Spinal cord (tissue), 10 donors: ENCODE measurements at places on chromosomes 11 and 22.

GRCh38 chr11:86553265-86553664 is 119.2 kb downstream of the ME3 start:
- DNase-seq: no peak

GRCh38 chr11:113827477-113827876 is 47.9 kb downstream of the CLDN25 start:
- no peak for DNase-seq

- DNase-seq: no peak
Observed at GRCh38 chr22:45964372-45964771, 12.6 kb downstream of the WNT7B start.

GRCh38 chr11:2814751-2815150 is 70.8 kb downstream of the CDKN1C start:
- no peak for DNase-seq

GRCh38 chr11:64608046-64608445 is 17.0 kb downstream of the SLC22A12 start:
- no peak for DNase-seq

- DNase-seq: no peak
Observed at GRCh38 chr11:69161117-69161407, 5.3 kb downstream of the SMIM38 start.

DNA sequence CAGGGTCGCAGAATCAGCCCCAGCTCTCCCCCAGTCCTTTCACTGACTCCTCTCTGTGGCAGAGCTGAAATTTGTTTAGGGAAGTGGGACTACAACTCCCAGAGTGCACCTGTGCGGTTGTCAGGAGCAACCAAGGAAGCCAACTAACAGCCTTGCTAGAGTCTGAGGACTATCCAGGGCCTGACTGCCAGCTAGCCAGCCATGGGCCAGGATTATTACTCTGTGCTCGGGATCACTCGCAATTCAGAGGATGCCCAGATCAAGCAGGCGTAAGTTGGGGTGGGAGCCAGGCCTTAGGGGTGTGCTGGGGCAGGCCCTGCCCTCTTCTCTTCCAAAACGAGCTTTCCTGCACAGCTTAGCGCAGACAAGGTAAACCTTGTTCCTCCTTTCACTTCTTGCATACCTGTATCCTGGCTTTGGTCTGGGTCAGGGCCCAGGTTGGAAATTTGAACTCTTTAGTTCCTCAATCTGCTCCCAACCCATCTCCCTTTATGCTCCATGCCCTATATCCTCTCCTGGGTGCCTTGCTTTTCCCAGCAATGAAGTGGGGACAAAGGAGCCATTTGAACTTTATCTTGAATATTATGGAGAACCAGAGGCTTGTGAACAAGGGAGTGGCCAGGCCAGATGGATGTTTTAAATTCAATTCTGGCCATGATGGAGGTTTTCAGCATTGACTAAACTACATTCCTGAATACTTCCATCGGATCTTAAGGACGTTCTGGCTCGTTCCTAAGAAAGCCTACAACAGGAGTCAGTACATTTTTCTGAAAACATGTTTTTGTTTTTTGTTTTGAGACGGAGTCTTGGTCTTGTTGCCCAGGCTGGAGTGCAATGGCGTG is at the start of gene DNAJB13:
DNAJB13 (plus strand) TSS at position 158 of the 842 bp plus-strand sequence; CDS start at position 202, 44 bp downstream.
- peak; percentile 83 for DNase-seq

DNA sequence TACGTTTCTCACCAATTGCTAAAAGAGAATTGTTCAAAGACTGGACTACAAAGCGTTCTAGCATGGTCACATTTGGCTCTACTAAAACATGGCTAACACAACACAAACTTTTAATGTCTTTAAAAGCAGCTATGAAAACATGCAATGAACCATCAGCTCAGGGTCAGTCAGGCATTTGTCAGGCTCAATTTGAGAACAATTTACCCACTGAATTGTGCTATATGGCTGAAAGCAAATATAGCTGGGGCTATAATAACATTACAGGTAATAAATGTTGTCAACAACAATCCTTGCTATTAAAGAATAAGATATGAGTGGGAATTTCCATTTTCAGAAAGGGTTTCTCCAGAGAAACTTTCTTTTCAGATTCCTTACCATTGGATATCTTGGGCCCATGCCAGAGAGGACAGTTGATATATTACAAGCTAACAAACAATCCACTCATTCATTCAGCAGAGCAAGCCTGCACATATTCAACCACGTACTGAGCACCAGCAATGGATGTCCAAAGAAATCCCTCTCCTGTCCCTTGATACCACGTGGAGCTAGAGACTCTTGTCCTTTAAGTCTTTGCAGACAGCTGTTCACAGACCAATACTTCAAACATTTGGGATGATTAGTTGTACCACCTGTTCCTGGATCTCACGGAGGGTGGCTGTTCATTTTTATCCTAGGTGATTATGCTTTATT is 82.5 kb upstream of the DDI1 start:
- DNase-seq: peak; percentile 48

DNA sequence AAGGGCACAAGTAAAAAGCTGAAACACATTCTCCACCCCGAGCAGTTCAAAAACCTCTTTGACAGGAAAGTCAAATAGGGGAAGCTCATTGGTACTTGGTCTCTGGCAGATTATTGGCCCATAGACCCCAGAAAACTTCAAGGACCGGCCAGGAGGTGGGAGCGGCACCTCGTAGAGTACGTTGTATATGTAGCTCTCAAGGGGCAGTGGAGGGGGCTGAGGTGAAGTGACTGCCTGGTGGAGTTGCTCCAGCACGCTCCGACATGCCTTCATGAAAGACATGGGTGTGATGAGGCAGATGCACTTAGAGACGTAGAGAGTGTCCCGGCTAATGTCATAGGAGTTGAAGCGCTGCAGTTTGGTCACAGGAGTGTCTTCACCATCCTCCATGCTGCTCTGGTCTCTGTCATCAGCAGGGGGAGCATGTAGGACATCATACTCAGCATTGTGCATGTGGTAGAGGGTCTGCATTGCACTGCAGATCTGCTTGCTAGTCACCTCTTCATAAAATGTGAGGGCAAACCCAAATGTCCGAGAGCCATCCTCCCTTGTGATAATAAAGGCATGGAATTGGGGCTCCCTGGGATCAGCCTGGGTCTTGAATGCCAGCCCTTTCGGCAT is 61.3 kb downstream of the DENND5A start:
- peak; percentile 65 for DNase-seq

DNA sequence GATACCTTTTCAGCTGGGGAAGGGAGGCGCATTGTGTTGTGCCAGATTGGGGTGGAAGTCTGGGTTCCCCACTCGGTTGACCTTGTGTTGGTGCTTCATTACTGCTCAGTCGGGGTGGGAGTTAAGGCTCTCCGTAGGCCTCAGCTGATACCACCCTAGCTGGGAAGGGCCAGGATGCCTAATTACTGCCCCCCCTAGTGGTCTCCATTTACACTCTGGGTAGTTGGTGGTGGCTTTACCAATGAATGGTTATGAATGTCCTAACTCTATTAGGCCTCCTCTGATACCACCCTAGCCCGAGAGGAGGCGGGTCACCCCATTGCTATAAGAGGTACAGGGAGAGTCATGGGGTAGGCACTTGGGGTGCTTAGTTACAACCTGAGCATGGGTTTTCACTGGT is 27.5 kb upstream of the HIKESHI start:
- DNase-seq: no peak

DNA sequence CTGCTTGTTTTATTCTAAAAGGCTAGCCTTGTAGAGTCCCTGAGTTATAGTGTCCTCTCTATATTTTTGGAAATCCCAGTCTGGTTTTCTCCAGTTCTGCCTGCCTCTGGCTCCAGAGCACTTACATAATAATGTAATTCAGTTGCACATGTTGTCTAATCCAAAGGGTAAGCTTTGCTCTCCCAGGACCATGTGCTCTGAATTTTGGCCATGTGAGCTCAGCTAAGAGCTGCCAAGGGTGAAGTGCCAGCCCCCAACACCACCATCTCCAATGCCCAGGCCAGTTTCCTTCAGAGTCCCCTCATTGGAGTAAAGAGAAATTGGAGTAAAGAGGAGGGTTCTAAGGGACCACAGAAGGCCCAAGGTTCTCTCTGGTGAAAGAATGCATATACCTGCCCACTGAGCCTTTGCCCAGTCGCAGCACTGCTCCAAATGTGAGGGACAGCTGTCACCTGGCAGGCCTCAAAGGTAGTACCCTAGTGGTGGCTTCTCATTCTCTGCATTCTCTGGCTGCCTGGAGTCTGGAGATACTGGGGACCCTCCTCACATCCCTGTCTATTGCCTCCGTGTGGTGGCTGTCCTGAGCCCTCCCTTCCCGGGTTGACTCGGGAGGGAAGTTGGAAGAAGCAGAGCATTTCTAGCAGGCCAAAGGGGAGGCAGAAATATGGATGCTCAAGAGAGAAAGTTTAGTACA is 4.9 kb downstream of the CRY2 start:
- no peak for DNase-seq

GRCh38 chr11:10114593-10115404 is 179.2 kb downstream of the SBF2 start:
- DNase-seq: no peak

DNA sequence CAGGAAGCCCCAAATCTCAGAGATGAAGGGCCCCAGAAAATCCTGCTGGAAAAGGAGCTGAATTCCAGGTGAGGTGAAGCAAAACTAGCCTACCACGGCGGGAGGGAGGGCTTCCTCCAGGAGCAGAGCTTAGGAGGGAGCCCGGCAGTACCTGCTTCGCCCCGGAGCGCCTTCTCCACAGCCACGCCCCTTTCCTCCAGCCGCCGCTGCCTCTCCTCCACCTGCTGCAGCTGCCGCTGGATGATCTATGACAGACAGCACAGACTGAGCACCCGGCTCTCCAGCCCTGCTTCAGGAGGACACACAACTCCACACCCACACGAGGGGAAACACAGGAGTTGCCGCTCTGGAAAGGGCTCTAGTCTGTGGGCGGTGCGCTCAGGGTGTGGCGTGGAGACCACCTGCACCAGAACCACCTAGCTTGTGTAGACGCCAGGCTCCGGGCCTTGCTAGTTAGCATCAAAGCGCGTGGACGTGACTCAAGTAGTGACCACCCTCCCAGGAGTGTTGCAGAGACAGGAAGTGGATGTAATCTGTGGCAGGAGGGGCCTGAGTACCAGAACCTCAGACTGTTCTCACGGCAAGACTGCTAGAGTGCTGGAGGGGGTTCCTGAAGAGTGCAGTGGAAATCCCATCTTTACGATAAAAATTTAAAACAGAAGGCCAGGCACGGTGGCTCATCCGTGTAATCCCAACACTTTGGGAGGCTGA is 34.6 kb upstream of the BID start:
- no peak for DNase-seq

DNA sequence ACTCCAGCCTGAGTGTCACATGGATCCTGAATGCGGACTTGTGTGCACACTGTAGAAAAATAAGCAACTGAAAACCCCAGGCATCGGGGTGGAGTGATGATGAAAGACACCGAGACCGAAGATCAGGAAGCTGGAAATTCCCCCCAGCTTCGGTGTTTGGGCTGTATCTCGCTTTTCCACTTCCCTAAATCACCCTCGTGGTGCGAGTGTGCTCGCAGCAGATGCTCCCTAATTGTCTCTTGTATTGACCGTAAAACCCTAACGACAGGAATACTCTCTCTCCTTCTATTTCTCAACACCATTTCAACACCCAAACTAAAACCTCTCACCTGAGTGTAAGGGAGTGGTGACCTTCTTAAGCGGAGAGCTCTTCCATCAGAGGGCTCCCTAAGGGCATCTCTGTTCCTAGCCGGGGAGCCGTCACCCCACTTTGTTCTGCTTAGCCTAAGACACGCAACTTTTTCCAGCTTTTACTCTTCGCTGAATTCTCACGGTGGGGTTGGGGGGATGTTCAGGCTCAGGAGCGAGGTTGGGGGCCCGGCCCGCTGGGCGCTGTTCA is 635 bp upstream of the GRK3 start:
- DNase-seq: peak; percentile 54

DNA sequence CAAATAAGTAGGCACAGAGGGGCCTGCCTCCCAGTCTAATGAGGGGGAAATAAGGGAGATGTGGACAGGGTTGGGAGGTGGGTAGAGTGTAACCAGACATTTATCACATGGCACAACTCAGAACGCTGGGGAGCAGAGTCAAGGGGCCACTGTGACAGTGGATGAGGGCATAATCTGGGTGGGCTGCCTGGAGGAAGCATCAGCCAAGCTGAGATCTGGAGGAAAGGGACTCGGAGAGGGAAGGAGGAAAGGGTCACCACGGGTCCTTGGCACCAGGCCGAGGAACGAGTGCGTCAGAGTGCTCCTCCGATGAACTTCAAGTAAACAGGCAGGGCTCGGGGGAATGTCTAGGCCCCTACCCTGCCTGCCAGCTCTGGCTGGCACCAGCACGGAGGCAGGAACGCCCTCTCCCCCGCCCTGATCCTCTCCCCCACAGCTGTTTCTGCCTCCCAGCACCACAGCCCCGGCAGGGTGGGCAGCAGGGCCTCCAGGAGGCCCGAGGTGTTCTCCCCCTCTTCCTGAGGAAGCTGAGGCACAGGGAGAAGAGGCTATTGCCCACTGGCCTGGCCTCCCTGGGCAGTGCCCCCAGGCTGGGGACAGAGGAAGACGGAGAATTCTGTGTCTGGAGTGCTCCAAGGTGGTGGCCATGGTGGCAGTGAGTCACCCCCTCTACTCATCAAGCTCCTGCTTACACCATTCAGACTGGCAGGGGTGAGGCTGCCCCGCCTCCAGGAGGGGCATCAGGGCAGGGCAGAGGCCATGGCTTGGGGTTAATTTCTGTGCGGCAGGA is 4.2 kb downstream of the ALDH3B1 start:
- DNase-seq: no peak

DNA sequence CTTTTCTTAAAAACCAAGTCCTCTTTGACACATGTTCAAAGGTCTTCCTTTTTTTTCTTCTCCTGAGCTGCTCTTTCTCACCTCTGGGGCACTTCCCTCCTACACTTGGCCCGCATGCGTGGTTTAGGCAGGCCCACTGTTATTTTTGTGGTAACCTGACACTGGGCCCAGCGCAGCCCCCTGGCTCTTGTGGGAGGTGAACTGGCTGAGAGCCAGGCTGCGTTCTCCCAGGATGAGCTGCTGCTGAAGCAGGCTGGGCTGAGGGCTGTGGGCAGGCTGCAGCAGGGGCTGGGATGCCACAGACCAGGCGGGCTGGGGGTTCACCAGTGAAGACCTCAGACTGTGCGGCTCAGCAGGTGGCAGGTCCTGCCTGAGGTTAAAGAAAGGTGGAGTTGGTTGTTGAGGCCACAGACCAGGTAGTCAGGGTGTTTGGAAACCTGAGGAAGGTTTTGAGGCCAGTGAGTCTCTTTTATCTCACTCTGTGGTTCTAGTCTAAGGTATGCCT is 72.4 kb downstream of the TEAD1 start:
- DNase-seq: peak; percentile 35

GRCh38 chr11:73804712-73805111 is 17.0 kb downstream of the MRPL48 start:
- DNase-seq: no peak
